ENCODE measurements at places on chromosomes 12 and 14.

GRCh38 chr12:104581005-104581570, 124.3 kb downstream of the CHST11 start:
- DNase-seq, result no peak

GRCh38 chr12:102390068-102390467, 90.3 kb downstream of the IGF1 start:
- no peak for DNase-seq

DNA sequence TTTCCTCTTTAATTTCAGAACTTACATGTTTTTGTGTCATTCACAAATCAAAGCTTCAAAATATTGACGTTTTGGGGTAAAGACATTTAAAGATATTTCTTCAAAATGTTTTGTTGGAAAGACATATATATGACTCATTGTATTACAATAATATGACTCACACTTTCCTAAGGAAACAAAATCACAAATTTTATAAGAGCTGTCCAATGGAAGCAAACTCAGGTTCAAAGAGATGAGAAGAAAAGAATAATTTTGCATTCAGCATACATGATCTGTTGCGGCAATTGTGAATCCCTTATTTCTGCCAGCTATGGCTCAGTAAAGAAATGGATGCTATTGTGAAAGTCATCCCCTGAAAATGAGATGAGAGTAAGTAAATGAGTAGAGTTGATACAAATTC, 82.7 kb downstream of the GRIP1 start:
- peak; percentile 19 for DNase-seq

- peak; percentile 45 for DNase-seq
Measured at GRCh38 chr12:87796961-87797516, 232.2 kb downstream of the C12orf50 start.

GRCh38 chr14:67442139-67442906, 30.4 kb upstream of the PLEK2 start:
- DNase-seq, result no peak

GRCh38 chr14:96095581-96096476, 56.7 kb downstream of the C14orf132 start:
- peak; percentile 63 for DNase-seq

DNA sequence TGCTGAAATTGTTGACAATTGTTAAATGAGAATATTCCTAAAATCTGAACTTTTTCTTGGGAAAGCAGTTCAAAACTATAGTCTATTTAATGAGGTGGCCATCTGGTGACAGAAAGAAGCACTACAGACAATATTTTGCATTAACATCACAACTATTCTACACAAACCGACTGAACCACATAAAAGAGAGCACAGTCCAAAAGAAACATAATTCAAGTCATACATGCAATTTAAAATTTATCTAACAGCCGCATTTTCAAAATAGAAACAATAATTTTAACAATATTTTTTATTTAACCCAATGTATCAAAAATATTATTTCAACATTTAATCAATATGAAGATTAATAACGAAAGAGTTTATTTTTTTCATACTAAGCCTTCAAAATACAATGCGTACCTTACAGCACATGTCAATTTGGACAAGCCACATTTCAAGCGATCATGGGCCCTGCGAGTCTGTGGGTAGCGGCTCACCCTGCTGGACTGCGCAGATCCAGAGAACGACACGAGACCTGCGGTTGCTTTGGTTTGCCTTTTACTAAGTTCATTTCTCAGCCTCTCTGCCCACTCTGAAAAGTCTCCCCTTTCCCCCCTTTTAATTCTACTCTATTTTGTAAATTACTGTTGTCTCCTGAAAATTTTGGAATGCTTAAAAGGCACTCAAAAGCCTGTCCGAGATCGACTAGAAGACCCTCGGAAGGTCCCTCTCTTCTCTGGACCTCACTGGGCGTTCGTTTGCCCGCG, 947 bp upstream of the LRRC9 start:
- peak; percentile 53 for DNase-seq

All from fibroblast of the aortic adventitia (primary cell).